ENCODE measurements at places on chromosomes 5 and 9.

DNA sequence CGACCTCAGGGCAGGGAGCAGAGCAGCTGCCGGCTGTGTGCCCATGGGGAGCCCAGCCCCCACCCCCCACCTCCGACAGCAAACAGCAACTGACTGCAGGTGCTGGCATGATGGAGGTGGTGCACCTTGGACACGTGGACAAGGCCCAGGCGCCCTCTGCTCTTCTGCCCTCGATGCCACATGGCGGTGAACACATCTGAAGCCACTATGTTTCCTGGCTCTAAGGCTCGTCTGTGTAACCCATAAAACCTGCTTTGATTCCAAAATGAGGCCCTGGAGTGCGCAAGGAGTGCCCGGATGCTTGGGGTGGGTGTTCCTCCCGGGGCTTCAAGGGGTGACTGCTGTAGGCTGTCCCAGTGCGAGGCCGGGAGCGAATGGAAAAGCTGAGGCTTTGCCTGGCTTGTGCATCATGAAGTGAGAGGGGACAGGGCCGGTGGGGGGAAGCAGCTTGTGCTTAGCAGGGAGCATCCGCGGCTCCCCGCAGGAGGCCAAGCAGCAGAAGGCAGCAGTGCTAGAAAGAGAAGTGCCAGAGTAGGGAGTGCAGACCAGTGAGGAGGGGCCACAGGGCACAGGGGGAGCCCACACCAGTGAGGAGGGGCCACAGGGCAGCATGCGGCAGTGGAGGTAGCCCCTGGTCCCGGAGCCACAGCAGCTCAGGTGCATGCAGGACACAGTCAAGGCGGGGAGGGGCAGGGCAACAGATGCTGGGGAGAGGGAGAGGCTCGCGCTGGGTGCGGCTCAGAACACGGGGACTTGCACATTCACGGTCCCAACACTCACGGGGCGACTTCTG is 30.0 kb downstream of the NKD2 start:
- no peak for DNase-seq
- no peaks in the 10 kb centered on the region for H3K36me3 ChIP-seq
- H3K4me3 ChIP-seq = no peak overlapping the region
- H3K4me1 ChIP-seq = no peaks in the 10 kb centered on the region
- H3K27me3 ChIP-seq = no peaks in the 10 kb centered on the region

DNA sequence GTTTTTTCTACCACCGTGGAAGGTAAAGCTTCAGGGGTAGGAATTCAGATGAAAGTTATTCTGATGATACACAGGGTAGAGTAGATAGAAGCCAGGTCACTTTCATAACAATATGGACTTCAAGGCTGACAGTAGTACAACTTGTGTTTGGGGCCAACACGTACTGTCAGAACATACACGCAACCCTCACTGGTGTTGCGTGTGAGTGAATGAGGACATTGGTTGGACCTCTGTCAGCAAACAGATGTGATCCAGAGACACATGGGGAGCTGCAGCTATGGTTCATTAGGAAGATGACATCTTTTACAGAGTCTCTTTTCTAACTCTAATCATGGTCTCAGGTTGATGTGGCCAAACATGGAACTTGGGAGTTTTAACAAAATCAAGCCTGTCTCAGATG is 70.1 kb upstream of the MOCS2 start:
- H3K4me3 ChIP-seq = no peak overlapping the region
- H3K27ac ChIP-seq = no peak overlapping the region
- H3K36me3 ChIP-seq = no peaks in the 10 kb centered on the region
- DNase-seq = no peak
- H3K4me1 ChIP-seq = no peaks in the 10 kb centered on the region

DNA sequence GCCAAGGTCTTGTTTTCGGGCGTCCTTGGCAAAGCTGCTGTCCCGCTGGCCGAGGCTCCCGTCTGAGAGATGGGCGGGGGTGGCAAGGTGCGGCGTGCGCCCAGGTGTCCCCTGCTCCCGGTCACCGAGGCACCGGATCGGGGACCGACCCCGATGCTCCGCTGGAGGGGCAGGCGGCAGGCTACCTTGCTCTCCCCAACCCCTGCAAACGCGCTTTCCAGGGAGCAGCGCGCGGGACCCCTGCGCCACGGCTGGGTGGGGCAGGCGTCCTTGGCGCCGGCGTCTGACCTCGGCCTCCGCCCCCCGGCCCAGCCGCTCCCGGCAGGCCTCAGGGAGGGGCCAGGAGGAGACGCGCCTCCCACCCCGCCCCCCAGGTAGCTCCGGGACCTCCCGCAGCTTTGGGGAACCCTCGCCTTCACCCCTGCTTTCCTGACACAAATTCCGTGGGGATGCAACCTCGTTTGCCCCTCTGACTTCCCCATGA is 551 bp downstream of the N4BP3 start:
- DNase-seq = no peak
- no peak overlapping the region for H3K27ac ChIP-seq
- peak overlapping the region; percentile 47 for H3K4me3 ChIP-seq
- no peaks in the 10 kb centered on the region for H3K36me3 ChIP-seq

DNA sequence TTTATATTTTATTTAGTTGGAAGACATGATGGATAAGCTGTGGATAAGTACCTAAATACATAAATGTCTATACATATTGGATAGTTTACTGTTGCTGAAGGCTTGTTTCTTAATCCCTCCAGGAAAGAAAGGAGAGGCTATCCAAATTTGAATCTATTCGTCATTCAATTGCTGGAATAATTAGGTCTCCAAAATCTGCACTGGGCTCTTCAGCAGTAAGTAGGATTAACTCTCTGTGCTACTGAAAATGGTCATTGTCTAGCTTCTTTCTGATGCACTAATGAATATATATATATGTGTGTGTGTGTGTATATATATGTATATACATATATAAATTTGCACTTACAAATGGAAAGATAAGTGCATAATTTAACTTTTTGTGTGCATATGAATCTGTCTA is 198.3 kb downstream of the FER start:
- H3K27me3 ChIP-seq = no peaks in the 10 kb centered on the region
- H3K27ac ChIP-seq = no peak overlapping the region
- no peaks in the 10 kb centered on the region for H3K36me3 ChIP-seq
- H3K4me3 ChIP-seq = no peak overlapping the region
- H3K4me1 ChIP-seq = no peaks in the 10 kb centered on the region

DNA sequence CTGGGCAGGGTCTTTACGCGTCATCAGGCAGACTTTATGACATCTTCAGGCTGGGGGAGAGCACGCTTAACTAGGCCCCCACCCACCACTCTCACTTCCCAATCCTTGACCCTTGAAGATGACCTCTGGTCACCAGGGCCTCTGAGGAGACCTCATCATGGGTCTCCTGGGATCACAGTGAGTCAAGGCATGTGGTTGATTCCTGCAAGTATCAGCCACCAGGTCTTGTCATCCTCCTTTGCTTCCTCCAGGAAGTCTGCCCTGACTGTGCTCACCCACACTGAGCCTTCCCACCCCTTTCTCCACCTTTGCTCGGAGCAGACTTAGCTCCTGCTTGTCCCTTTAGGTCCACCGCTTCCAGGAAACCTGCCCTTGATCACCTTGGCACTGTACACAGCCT is 17.3 kb downstream of the ODF2 start:
- H3K27ac ChIP-seq = no peak overlapping the region
- H3K4me1 ChIP-seq = no peaks in the 10 kb centered on the region
- no peaks in the 10 kb centered on the region for H3K36me3 ChIP-seq
- DNase-seq = no peak

DNA sequence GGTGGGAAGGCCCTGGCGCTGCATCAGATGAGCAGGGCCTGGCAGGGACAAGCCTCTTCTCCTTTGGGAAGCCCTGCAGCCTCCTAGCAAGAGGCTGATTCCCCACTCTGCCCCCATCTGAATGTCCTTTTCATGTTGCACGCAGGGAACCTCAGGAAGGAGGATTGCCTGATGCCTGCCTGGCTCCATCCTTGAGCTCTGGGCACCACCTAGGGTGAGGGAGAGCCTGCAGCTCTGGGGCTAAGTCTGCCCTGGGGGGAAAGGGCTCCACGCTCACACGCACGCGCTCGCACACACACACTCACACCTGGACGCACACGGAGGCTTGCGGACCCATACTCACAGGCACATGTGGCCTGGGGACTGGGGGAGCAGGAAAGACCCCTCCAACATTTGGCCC is 86.6 kb downstream of the LMX1B start:
- peaks cover 12% of the 10 kb centered on the region for H3K4me1 ChIP-seq
- no peak overlapping the region for H3K4me3 ChIP-seq
- DNase-seq = no peak
- H3K36me3 ChIP-seq = no peaks in the 10 kb centered on the region

DNA sequence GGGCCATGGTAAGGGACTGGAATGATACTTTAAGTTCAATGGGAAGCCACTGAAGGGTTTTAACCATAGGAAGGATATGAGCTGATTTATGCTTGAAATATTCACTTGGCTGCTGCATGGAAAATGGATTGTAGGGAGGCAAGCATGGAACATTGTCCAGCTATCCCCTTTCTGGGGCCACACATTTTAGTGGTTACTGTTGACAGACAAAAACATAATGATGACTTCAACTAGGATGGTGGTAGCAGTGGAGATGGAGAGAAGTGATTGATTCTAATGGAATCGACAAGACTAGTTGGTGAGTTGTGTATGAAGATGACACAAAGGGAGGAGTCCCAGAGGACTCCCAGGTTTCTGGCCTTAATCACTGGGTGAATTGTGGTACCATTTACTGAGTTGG is 6.2 kb upstream of the FCHSD1 start:
- peak overlapping the region; percentile 26 for H3K27ac ChIP-seq
- H3K27me3 ChIP-seq = no peaks in the 10 kb centered on the region
- peaks cover 26% of the 10 kb centered on the region for H3K4me1 ChIP-seq
- H3K4me3 ChIP-seq = no peak overlapping the region
- H3K36me3 ChIP-seq = no peaks in the 10 kb centered on the region
- no peak for DNase-seq

DNA sequence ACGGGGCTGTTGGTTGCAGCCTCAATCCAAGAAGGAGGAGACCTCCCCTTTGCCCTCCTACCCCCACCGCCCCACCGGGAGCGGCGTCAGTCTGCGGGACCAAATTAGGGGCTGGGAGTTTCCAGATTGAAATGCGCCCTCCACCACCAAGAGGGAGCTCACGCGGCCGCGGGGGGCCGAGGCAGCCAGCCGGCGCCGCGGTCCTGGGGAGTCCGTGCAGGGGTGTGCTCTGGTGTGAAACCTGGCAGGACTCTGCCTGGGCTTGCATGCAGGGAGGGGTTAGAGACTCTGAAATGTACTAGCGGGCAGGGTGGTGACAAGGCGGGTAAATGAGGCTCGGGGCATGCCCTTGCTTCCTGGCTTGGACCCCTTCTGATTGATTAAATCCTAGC is 989 bp upstream of the FBN2 start:
- DNase-seq = no peak
- H3K36me3 ChIP-seq = no peaks in the 10 kb centered on the region
- H3K27me3 ChIP-seq = no peaks in the 10 kb centered on the region
- H3K4me3 ChIP-seq = peak overlapping the region; percentile 92
- peaks cover 22% of the 10 kb centered on the region for H3K4me1 ChIP-seq

DNA sequence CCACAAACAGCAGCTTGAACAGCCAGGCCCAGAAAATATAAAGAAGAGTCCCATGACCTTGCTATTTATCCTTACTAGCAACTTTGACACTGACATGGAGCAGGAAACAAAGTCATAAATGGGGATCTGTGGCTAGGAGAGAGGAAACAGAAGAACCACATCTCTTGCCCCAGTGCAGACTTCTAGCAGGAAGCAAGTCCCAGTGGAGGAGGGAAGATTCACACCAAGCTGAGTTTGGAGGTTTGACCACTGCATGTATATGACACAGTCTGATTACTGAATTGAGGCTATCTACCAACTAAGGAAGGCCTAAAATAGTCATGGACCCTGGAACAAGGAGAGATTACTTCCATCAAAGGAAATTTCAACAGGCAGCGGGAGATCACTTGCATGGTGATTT is 51.4 kb downstream of the CDH6 start:
- no peak overlapping the region for H3K4me3 ChIP-seq
- H3K4me1 ChIP-seq = no peaks in the 10 kb centered on the region
- H3K36me3 ChIP-seq = no peaks in the 10 kb centered on the region
- no peak for DNase-seq
- no peaks in the 10 kb centered on the region for H3K27me3 ChIP-seq
- no peak overlapping the region for H3K27ac ChIP-seq

DNA sequence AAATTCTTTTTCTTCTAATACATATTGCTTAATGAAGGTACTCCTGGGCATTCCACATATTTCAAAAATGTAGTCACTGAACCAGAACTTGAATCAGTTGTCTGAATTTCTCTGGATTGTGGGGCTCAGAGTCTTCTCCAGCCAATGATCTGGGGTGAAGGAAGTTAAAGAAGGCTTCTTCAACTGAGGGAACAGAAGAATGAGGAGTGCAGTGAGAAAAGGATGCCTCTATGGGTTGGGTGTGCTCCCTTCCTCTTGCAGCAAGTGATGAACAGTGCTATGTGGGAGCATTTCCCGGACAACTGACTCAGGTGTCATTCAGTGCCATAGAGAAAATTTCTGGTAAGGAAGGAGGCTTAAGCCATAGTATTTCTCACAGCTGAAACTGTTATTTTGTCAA is 7.9 kb downstream of the LNPEP start:
- peaks cover 10% of the 10 kb centered on the region for H3K4me1 ChIP-seq
- no peak for DNase-seq
- no peak overlapping the region for H3K27ac ChIP-seq
- H3K27me3 ChIP-seq = no peaks in the 10 kb centered on the region
- no peaks in the 10 kb centered on the region for H3K36me3 ChIP-seq

GRCh38 chr5:37557734-37558293 is 178.7 kb downstream of the WDR70 start:
- H3K36me3 ChIP-seq = no peaks in the 10 kb centered on the region
- DNase-seq = no peak
- H3K4me1 ChIP-seq = peaks cover 12% of the 10 kb centered on the region

DNA sequence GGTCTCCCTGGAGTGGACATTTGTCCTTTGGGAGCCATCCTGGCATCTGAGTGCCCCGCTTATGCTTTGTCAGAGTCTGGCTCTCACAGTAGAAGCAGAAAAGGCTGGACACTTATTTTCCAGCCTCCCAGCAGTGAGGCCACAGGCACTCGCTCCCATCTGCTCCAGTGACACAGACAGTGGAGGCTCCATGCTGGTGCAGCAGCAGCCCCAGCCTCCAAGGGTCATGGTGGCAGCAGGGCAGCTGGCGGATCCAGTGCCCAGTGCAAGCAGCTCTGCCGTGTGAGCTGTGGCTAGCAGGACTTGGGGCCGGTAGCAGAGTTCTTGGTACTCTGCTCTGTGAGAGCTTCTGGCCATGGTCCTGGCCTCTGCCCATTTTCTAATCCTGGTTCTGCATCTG is 157.3 kb upstream of the ALDH1B1 start:
- no peaks in the 10 kb centered on the region for H3K36me3 ChIP-seq
- no peak overlapping the region for H3K27ac ChIP-seq
- no peak for DNase-seq
- H3K27me3 ChIP-seq = no peaks in the 10 kb centered on the region
- H3K4me3 ChIP-seq = no peak overlapping the region

- no peaks in the 10 kb centered on the region for H3K36me3 ChIP-seq
- peak overlapping the region; percentile 51 for H3K4me3 ChIP-seq
- H3K27me3 ChIP-seq = no peaks in the 10 kb centered on the region
These were observed 3.0 kb upstream of the SYNPO start for GRCh38 chr5:150637245-150638052.

GRCh38 chr9:34961574-34962490 is 3.7 kb downstream of the PHF24 start:
- H3K27me3 ChIP-seq = peaks cover 64% of the 10 kb centered on the region
- H3K36me3 ChIP-seq = no peaks in the 10 kb centered on the region
- no peaks in the 10 kb centered on the region for H3K4me1 ChIP-seq
- no peak overlapping the region for H3K27ac ChIP-seq

Data from PC-3 (cell line).